ENCODE measurements at places on chromosomes 7 and 10.

DNA sequence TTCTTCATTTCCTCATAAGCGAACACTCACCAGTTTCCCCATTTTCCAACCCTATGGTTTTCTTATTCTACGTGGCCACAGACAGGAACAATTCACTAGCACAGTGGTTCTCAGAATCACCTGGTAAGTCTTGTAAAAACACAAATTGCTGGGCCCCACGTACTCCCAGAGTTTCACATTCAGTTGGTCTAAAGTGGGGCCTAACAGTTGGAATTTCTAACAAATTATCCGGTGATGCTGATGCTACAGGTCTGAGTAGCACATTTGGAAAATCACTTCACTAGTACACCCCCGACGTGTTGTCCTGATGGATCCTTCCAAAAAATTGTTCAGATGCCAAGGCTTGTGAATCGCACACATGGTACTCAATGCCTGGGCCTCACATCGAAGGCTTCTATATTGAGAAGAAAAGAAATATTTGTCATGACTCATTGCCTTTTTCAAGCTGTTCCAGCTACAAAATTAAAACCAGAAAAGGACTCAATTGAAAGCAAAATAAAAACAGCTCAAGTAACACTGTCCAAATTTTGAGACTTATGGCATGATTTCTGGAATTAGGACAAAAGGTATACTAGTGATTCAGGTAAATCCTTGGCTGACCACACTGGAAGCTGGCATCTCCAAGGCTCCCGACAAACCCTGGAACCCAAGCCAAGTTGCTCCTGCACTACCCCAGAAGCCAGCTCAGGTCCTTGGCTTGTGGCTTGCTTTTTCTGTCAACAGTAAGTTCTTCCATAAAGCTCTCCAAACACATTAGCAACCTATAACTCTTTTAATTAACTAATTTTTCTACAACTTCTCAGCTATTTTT is 12.9 kb upstream of the VIM start:
- no peak for DNase-seq

DNA sequence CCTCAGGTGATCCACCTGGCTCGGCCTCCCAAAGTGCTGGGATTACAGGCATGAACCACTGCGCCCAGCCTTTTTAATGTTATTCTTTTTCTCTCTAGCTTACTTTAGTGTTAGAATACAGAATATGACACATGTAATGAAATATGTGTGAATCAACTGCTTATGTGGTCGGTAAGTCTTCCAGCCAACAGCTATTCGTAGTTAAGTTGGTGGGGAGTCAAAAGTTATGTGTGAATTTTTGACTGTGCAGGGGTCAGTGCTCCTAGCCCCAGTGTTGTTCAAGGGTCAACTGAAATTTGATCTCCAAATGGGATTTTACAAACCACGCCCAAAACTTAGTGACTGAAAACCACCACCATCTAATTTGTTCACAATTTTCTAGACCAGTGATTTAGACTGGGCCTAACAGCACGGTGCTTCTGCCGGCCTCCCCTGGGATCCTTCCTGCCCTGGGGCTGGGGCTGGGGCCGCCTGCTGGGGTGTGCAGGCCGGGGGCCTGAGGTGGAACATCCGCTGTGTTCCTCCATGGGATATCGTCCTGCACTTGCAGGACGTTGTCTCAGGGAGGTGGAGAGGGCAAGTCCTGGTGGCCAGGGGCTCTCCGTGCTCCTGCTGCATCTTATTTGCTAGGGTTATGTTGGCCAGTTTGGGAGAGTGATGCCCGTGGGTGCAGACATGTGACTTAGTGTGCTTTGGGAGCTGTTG is 24.5 kb upstream of the GRB10 start:
- no peak for DNase-seq

DNA sequence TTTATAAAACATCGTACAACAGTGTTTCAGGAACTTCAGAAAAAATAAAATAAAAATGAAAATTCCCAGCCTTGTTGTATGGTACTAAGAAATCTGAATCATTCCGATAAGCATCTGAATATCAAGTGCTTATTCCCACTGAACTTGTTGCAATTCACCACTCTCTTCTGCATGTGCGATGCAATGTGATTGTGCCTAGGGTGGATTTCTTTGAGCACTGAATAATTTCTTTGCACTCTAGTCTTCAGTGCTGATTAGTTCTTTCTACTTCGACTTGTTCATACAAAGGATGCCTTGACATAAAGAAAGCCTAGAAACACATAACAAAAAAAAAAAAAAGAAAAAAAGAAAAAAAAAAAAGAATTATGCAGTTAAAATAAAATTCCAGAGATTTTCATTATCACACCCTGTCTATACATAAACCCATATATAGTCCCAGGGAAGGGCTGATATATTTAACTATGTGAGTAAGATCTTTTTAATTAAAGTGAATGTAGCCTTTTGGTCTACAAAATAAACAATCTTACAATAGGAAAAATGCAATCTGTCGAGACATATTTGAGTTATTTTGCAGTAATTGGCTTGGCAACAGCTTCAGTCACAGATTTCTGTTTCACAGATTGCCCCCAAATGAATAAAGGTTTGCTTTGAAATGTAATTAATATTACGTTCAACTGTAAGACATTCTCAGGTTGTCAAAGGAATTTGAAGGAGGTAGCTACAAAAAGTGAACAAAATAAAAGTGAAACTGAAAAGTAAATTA is 1118.9 kb upstream of the CELF2 start:
- DNase-seq, result no peak

DNA sequence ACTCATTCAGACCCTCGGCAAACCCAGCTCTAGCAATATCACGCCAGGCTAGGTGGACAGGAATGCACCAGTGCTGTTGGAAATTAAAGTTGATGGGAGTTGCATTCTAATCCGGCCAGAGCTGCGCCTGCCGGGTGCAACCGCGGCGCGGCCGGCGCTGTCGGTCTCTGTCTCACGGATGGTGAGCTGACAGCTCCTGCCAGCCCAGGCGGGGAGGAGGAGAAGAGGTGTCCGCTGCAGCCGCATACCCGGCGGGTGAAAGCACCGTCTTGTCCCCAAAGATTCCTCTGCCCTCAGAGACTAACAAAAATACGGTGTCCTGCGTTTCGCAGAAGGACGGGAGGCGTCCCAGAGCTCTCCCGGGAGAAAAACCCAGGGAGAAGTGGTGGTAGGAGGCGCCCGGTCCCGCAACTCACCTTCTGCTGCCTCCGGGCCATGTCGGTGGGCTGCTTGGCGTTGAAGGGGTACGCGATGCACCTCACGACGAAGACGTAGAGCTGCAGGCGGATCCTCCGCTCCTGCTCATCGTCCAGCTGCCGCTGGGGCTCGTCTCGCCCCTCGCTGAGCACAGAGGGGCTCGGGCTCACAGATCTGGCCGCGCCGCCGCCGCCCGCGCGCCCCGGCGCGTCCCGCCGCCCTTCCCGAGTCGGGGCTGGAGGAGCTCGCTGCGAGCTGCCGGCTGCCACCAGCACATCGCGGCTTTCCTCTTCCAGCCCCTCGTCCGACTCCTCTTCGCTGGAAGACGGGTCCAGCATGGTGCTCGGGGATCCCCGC is 490 bp downstream of the CADPS2 start:
- no peak for DNase-seq

GRCh38 chr7:10521306-10521705 is 452.4 kb upstream of the PHF14 start:
- DNase-seq, result no peak

- DNase-seq, result no peak
These were observed 7.3 kb downstream of the ZNF503 start for GRCh38 chr10:75394221-75394620.

- DNase-seq, result no peak
These were observed 66.1 kb downstream of the AMZ1 start for GRCh38 chr7:2754086-2754485.

- DNase-seq, result no peak
These were observed 19.2 kb downstream of the ARMC10 start for GRCh38 chr7:103094102-103094501.

DNA sequence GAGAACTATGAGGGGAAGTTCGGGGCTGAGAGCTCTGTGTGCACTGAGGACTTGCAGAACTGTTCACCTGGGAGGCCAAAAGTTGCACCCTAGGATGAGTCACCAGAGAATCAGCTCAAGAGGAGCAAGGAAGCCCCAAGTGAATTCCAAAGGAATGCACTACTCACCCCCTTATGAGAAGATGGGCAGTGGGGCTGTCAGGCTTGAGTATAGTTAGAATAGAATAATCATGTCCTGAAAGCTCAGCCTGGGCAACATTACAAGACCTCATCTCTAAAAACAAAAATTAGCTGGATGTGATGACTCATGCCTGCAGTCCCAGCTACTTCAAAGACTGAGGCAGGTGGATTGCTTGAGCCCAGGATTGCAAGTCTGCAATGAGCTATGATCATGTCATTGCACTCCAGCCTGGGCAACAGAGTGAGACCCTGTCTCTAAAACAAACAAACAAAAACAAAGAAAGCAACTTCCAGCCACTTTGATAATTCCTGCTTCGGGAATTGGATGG is 30.0 kb downstream of the MAP3K8 start:
- DNase-seq, result no peak

DNA sequence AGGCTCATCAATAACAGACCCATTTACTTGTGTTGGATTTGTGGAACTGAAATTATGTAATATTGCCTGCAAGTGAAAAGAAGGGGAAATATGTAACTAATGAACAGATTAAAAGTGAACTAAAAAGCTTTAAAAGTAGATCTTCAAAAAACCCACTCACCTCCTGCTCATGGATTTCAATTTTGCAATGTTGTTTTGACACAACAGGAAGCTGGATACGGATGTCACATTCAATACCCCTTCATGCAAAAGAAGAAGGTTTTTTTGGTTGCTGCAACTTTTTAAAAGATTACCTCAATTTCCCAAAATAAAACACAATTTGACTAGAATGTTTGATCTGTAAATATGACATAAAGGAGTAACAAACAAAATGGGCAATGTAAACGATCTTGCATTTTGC is 3.3 kb downstream of the MKI67 start:
- no peak for DNase-seq

DNA sequence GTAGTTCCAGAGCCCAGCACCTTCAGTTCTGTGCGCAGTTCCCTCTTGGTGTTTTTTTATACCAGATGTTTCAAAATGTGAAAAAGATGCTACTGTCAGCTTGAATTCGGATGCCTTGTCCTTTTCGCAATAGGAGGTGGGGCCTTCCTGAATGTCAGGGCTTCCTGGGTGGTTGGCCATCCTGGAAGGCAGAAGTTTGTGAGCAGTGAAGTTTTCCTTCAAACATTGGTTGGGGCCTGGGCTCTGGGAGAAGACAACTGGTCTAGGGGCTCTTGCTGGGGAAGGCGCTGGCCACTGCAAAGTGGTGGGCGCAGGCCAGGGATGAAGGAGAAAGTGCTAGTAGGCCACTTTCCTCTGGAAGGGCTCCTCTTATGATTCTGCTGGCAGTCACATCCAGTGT is 56.8 kb upstream of the JAZF1 start:
- DNase-seq, result no peak

- no peak for DNase-seq
These were observed 114.0 kb downstream of the INPP5A start for GRCh38 chr10:132651511-132652029.

DNA sequence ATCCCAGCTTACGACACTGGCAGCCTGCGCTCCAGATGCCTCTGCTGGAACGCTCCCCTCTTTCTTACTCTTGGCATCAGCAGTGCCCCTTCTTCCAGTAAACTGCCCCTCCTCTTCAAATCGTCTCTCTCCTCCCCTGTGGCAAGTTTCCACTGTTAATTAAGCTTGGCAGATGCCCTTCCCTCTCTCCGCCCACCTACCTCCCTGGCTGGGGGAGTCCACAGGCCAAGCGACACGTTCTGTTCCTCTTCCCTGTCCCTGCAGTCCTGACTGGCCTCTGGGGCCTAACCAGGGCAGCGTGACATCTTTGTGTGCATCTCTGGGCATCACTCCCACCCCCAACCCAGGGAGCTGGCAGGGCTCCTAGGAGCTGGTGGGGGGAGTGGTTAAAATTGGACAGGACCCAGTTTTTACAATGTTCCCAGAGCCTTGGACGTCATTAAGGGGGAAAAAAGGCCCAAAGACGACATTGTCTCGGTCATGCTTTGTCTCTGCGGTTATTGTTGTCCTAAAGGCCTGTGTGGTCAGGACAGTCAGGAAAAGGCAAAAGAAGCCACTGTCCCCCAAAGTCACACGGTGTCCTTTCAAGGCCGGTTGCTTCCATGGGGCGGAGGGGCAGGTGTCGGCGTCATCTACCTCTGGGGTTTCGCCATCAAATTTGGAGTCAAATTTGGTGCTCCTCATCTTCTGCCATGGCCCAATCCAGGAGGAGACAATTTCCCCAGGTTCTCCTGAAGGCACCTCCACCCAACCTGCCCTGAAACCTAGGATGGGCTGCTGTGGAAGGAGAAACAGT is 54.2 kb downstream of the DLG5 start:
- DNase-seq, result no peak

- no peak for DNase-seq
These were observed 1089.5 kb upstream of the LRRN3 start for GRCh38 chr7:110001254-110001938.

DNA sequence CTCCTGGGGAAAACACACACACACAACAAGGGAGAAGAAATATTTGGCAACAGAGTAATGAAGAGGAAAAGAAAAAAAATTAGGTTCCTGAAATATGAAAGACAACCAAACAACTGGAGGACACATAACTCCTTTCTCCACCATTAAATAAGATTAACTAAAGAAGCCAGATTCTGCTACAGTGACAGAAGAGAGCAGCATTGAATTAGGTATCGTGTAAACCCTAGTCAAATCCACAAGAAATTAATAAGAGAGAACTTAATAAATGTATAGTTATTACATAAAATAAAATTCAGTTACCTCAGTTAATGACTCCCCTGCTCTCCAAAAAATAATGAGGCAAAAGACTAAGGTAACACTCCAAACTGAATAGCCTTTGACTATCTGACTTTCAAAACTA is 306.7 kb downstream of the CRPPA start:
- DNase-seq, result no peak

GRCh38 chr10:84269162-84269561 is 24.3 kb downstream of the RGR start:
- DNase-seq, result no peak

DNA sequence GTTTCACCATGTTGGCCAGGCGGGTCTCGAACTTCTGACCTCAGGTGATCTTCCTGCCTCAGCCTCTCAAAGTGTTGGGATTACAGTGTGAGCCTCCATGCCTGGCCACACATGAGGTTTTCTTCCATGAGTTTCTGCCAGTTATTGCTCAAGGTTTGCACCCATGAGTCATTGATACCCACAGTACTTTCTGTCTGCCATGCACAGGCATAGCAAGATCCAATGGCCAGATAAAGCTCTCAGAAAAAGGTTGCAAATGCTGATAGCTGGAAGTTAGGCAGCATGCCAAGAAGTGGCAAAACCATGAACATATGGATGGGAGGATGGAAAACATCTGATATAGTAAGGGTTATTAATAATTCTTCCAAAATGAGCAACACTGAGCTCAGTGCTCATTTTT is 298.7 kb upstream of the NRG3 start:
- no peak for DNase-seq

DNA sequence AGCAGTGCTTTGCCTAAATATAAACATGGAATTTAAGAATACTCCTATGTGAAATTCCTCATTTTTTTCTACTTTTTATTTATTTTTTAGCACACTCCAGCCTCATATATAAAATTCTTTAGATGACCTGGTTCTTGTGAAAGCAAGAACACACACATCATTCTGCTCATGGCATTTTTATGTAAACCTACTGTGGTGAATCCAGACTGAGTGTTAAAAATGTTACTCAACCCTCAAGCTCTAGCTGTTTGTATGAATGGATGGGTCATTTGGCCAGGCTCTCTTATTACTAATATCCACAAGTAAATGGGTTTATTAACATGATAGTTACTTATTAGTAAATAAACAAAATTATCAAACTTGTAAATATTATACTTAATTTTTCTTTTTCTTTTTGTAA is 551.7 kb upstream of the LRRN3 start:
- no peak for DNase-seq

- DNase-seq, result no peak
These were observed 80.7 kb downstream of the FZD1 start for GRCh38 chr7:91344911-91345310.
